ENCODE measurements at places on chromosomes 5 and 9.

GRCh38 chr5:26192486-26192885 is 845.9 kb downstream of the CDH9 start:
- DNase-seq: no peak

DNA sequence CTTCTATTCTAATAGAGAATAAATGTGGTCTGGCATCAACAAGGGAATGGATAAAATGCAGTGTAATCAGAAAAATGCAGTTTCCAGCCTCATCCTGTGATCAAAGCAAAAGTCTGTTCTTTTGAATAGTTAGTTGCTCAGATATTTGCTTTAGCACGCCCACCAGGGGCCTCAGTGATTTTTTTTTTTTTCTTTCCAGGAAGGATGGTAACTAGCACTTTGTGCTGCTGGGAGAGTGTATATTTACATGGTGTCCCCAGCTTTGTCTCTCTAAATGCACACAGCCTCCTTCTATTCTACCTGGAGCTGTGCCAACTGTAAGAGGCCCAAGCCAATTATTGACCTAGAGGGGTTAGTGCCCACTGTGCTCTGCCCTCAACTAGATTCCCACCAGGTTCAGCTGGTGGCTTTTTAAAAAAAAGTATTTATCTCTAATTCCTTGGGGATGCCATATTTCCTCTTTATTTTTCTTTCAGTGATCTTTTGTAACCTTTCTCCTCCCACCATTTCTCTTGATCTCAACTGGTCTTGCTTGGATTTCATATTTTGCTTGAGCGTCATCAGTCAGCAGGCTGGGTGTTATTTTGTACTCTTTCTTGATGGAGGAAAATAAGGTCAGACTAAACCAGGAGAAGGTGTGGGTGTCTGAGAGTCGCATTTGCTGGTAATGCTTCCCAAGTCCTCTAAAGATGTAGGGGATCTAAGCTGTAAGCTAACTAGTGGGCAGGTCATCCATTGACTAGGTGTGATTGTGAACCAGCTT is 193.0 kb upstream of the C9orf72 start:
- no peak for DNase-seq

DNA sequence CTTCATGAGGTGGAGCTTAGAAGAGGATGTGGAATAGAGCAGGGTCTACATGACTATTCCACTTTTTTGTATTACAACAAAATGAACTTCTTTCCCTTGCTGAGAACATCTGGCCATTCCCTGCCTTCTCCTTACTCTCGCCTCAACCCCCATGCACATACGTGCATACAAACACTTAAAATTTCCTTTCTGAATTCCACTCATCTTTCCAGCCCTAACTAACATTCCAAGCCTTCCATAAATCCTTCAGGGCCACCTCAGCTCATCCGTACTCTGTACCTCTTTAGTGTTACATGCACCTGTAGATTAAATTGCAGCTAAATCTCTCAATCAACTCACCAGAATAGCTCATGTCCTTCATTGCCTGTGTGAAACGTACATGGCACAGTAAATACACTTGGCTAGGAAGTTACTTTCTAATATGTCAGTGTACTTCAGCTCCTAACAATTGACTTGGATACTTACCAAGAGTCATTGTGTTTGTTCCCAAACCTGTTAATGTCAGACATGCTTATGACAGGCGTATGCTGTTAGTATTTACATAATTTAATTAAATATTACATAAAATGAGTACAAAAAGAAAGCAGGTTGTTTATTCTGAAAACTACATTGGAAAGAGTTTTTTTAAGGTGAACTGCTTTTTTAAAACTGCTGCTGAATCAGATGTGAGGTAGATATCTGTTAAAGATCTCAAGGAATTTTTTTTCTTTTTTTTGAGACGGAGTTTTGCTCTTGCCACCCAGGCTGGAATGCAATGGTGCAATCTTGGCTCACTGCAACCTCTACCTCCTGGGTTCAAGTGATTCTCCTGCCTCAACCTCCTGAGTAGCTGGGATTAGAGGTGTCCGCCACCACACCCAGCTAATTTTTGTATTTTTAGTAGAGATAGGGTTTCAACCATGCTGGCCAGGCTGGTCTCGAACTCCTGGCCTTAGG is 55.7 kb downstream of the GLIS3 start:
- no peak for DNase-seq

DNA sequence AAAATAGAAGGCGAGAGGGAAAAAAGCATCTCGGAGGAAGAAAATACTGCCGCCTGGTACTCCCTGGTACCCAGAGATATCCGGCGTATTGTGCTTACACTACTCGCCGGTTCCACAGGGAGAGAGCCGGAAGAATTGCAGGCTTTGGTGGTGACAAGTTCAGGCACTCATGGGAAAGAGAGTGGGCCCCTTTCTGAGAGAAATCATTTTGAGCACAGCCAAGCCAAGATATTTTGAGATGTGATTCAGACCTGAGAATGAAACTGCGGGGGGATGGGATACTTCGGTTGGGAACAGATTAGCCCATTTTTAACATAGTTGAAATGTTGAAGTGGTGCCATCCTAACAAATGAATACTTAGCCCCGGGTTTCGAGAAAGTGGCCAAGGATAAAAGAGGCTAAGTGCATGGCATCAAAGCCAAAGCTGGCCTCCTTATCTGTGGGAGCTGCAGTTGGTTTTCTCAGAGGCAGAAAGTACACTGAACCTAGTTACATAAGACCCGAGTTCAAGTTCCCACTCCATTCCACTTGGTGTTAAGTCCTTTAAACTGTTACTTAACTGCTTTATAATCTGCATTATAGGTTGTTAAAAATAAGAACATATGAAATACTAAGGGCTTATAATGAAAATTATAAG is 62.7 kb downstream of the SLC1A3 start:
- no peak for DNase-seq

- DNase-seq: no peak
Measured at GRCh38 chr9:114301798-114302565, 20.9 kb upstream of the ORM1 start.

- DNase-seq: no peak
Measured at GRCh38 chr5:92963800-92964199, 617.2 kb downstream of the NR2F1-AS1 start.

DNA sequence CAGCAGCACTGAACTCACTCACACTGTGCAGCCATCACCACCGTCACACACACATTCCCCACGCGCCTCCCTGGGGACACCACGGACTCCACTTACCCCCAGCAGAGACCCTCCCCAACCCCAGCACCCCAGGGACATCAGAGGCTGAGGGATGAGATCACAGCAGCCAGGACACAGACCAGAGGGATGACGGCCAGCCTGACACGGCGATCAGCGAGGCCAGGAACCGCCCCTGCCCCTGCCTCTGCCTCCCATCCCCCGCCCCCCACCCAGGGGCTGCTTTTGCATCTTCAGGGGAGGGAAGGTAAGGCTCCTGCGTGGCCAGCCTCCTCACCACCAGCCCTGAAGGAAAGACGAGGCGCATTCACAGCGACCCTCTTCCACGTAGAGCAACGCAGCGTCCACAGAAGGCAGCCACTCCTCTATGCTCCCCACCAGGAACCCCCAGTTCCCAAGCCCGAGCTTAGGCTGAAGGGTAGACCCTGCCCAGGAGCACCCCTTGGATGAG is 104.5 kb downstream of the VAV2 start:
- DNase-seq: no peak

GRCh38 chr5:91098541-91098940 is 284.6 kb downstream of the ARRDC3 start:
- DNase-seq: no peak

DNA sequence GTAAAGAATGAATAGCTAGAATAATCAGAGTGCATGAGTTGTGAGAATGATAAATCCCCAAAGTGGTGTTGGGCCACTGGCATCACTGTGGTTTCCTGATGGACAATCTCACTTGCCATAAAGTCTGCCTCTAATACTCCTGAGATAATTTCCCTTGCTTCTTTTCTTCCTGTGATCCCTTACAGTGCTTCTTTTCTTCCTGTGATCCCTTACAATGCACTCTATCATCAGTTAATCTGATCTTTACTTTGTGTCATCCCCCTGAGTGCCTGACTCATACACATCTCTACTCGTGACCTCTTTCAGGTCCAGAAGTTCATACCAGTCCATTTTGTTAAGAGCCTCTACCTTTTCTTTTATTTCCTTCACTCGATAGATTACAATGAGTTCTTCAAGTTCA is 418.3 kb downstream of the HCN1 start:
- no peak for DNase-seq

DNA sequence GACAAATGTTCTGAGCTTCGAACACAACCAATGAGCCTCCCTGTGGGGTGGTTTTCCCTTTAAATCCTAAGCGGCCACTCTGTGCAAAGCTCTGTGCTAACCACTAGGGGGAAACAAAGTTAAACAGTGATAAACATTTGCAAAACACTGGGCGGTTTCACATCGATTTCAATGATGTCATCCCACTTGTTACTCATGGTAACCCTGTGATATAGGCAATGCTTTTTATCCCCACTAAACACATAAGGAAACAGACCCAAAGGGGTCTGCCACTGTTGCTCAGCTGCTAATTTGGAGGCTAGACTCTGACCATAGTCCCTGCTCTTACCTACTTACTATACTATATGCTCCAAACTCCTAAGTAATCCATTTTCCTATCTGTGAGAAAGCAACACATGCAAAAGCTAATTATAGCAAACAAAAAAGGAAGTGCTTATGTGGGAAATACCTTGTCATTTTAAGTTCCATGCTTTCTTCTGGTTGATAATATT is 57.3 kb downstream of the PTPN3 start:
- peak; percentile 74 for DNase-seq

DNA sequence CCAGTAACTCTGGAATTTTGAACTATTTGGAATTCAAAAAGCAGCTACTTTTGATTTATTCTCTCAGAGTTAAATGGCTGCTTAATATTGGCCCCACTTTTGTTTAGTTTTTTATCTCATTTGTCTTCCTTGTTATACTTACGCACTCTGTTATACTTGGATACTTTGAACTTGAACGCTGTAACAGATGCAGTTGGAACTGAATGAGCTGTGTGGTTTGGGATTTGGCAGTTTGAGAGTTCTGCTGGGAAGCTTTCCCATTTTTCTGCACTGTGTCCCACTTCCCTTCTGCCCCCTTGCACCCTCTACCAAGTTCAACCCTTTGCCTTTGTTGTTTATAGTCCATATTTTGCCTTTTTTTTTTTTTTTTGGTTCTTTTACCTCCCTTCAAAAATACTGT is 3.8 kb downstream of the RHOBTB3 start:
- DNase-seq: no peak

GRCh38 chr9:75047506-75047905 is 19.4 kb upstream of the CARNMT1 start:
- DNase-seq: no peak
